ENCODE measurements at places on chromosomes 11 and 22.

- H3K27me3 ChIP-seq = no peaks in the 10 kb centered on the region
- H3K27ac ChIP-seq = no peak overlapping the region
- H3K4me1 ChIP-seq = no peaks in the 10 kb centered on the region
- no peak for DNase-seq
Observed at GRCh38 chr11:114594703-114595102, 883 bp downstream of the NXPE4 start.

DNA sequence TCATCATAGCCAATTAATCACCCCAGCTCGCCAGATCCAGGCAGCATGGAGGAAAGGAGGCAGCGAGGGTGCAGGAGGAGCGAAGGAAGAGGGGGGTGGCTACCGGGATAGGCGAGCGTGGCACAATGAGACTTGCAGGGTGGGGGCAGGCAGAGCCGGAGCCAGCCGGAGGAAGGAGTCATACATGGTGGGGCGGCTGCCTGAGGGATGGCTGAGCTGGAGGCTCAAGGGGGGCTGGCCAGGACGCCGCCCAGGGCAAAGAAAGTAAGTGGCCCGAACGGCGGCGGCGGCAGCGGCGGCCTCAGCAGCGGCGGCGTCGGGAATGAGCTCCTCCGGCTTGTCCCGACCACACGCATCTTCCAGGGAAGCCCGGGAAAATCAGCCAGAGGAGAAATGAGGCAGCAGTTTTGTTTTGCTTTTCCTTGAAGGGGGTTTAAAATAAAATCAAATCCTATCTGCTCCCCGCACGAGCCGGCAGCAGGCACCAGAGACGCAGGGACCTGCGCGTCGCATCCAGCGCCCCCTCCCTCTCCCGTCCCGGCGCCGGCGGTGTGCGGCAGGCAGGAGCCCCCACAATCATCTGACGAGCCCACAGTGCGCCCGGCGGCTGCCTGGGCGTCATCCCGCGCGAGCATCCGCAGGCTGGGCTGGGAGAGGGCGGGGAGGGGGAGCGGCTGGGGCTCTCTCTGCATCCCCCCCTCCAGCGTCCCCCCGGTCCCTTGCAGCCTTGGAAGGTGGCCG, 263.6 kb downstream of the CTTN start:
- DNase-seq = no peak
- no peaks in the 10 kb centered on the region for H3K4me1 ChIP-seq
- H3K4me3 ChIP-seq = no peak overlapping the region
- no peak overlapping the region for H3K27ac ChIP-seq
- no peaks in the 10 kb centered on the region for H3K27me3 ChIP-seq
- no peaks in the 10 kb centered on the region for H3K36me3 ChIP-seq

DNA sequence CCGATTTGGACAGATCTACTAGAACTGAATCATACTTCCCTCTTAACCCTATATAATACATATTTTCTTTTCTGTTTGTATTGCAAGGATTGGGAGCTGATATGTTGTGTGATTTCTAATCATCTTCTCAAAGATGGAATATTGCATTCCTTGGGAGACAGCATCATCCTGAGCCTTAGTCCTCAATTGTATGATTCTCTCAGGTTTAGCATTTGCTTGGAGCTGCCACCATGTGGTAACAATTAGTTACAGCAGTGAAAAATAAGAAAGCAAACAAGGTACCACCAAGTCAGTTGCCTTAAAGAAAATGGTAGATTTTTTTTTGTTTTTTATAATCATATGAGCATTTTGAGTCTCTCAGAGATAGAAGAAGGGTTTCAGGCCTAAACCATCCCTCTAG, 11.9 kb downstream of the SNX19 start:
- no peak for DNase-seq
- H3K27ac ChIP-seq = no peak overlapping the region
- H3K4me1 ChIP-seq = no peaks in the 10 kb centered on the region
- peaks cover 94% of the 10 kb centered on the region for H3K36me3 ChIP-seq
- no peaks in the 10 kb centered on the region for H3K27me3 ChIP-seq
- no peak overlapping the region for H3K4me3 ChIP-seq

- H3K36me3 ChIP-seq = no peaks in the 10 kb centered on the region
- H3K27me3 ChIP-seq = no peaks in the 10 kb centered on the region
- no peak for DNase-seq
- H3K4me3 ChIP-seq = no peak overlapping the region
- H3K27ac ChIP-seq = no peak overlapping the region
- H3K4me1 ChIP-seq = no peaks in the 10 kb centered on the region
Observed at GRCh38 chr11:97290464-97291041, 900.7 kb downstream of the JRKL start.

DNA sequence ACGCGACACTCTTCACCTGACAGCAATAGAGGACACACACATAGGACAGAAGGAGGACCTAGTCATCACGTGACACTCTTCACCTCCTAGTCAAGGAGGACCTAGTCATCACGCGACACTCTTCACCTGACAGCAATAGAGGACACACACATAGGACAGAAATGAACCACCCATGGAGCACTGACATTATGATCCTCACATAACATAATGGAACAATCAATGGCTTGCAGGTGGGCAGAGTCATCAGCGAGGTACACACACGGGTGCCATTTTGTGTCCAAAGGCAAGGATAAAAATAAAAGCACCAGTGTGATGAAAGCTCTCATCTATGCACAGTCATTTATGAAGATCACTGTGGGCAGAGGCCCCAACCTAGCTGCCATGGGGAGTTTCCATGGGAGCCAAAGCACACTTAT, 354.7 kb downstream of the LARGE1 start:
- H3K36me3 ChIP-seq = no peaks in the 10 kb centered on the region
- H3K27ac ChIP-seq = no peak overlapping the region
- H3K4me3 ChIP-seq = no peak overlapping the region

DNA sequence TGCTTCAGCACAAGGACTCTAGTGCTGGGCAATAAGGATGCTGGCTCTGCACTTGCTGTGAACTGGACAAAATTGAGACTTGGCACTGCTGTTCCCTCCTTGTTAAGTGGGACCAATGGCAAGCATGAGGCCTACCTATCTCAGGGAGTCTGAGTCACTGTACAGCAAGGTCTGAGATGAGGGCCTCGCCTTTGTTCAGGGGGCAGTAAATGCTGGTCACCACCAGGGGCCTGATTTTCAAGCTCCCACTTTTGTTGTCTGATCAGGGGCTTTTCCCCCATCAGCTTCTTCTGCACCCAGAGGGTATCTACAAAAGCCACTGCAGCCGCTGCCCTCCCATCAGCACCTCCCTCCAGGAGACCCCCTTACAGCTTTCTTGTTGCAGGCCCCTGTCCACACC, 22.8 kb downstream of the DHCR7 start:
- H3K4me3 ChIP-seq = no peak overlapping the region
- H3K27me3 ChIP-seq = no peaks in the 10 kb centered on the region
- no peak for DNase-seq
- H3K27ac ChIP-seq = no peak overlapping the region
- no peaks in the 10 kb centered on the region for H3K36me3 ChIP-seq

GRCh38 chr22:47618180-47619010, 855.9 kb downstream of the TBC1D22A start:
- no peak for DNase-seq
- H3K4me1 ChIP-seq = no peaks in the 10 kb centered on the region
- no peaks in the 10 kb centered on the region for H3K36me3 ChIP-seq

DNA sequence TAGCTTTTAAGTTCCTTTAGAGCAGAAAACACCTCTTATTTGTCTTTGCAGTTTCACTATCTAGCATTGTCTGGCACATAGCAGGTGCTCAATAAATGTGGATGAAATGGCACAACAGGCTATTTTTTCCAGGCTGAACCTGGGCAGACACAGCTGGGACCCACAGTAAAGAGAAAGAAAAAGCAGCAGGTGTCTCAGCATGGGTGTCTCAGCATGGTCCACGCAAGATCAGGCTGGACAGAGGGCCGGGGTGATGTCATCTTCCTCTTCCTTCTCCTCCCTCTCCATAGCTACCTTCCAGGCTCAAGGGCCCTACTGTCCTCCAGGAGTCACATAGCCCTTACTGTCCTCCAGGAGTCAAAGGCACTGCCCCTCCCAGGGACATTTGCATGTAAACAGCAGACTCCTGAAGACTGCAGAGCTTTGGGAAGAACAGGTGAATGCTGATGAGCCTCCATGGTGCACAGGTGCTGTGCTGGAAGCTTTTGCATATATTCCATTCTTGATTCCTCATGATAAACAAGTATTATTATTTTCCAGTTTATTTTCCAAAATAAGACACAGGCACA, 65.2 kb downstream of the DSCAML1 start:
- H3K27me3 ChIP-seq = no peaks in the 10 kb centered on the region
- H3K4me1 ChIP-seq = no peaks in the 10 kb centered on the region
- DNase-seq = no peak

DNA sequence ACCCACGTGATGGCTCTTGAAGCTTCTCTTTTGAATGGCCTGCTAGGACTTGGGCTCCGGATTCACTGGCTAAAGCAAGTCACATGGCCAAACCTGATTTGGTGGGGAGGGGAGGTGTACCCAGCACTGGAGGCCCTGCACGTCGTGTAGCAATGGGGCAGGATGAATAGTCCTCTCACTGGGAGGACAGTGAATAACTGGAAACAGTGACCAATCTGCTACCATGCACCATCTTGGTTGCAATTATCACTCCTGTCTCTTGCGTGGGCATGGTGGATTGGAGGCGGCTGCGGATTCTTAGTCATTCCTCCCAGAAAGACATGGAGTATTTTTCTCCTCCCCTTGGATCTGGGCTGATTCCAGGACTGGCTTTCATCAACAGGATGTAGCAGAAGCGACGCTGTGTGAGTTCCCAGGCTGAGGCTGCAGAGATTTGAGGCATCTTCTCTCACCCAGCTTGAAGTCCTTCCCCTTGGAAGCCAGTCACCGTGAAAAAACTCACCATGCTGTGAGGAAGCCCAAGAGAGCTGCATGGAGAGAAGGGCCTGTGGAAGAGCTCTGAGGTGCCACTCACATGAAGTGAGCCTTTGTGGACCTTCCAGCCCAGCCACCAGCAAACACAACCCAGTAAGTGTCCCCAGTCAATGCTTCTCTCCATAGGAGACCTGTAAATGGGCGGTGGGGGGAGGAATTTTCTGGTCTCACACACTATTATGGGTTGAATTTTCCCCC, 70.4 kb downstream of the IGLL1 start:
- no peaks in the 10 kb centered on the region for H3K4me1 ChIP-seq
- H3K27me3 ChIP-seq = no peaks in the 10 kb centered on the region
- no peaks in the 10 kb centered on the region for H3K36me3 ChIP-seq
- DNase-seq = no peak
- no peak overlapping the region for H3K27ac ChIP-seq

- H3K27ac ChIP-seq = peak overlapping the region; percentile 55
- peak; percentile 54 for DNase-seq
- H3K4me3 ChIP-seq = no peak overlapping the region
- H3K36me3 ChIP-seq = no peaks in the 10 kb centered on the region
- H3K27me3 ChIP-seq = no peaks in the 10 kb centered on the region
Observed at GRCh38 chr11:61071208-61071681, 31.0 kb upstream of the CD5 start.

GRCh38 chr11:66834943-66835342, 8.3 kb upstream of the RCE1 start:
- H3K4me3 ChIP-seq = no peak overlapping the region
- no peak for DNase-seq
- H3K27ac ChIP-seq = no peak overlapping the region
- H3K4me1 ChIP-seq = no peaks in the 10 kb centered on the region
- no peaks in the 10 kb centered on the region for H3K27me3 ChIP-seq

DNA sequence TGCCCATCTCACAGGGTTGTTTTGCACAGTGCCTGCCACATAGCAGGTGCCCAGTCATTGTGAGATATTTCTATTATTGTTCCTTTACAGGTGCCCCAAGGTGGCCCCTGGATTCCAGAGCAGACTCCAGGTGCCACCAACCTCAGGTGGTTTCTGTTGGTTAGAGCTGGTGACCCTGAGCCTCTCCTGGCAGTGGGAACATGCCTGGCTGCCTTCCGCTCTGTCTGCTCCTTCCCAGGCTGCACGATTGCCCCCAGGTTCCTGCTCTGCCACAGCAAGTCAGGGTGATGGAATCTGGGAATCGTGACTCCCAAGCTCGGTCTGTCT, 12.6 kb upstream of the OMP start:
- no peaks in the 10 kb centered on the region for H3K27me3 ChIP-seq
- no peak for DNase-seq
- no peak overlapping the region for H3K4me3 ChIP-seq

- DNase-seq = no peak
- H3K27me3 ChIP-seq = no peaks in the 10 kb centered on the region
- no peak overlapping the region for H3K27ac ChIP-seq
- no peaks in the 10 kb centered on the region for H3K4me1 ChIP-seq
Observed at GRCh38 chr11:113555071-113555619, 79.9 kb upstream of the DRD2 start.

GRCh38 chr11:102157219-102157618, 47.0 kb downstream of the YAP1 start:
- no peak for DNase-seq
- no peak overlapping the region for H3K4me3 ChIP-seq
- H3K36me3 ChIP-seq = no peaks in the 10 kb centered on the region
- no peak overlapping the region for H3K27ac ChIP-seq
- no peaks in the 10 kb centered on the region for H3K4me1 ChIP-seq
- no peaks in the 10 kb centered on the region for H3K27me3 ChIP-seq

- H3K27me3 ChIP-seq = no peaks in the 10 kb centered on the region
- no peaks in the 10 kb centered on the region for H3K4me1 ChIP-seq
- no peak overlapping the region for H3K27ac ChIP-seq
- H3K36me3 ChIP-seq = peaks cover 41% of the 10 kb centered on the region
- no peak for DNase-seq
Observed at GRCh38 chr22:38135133-38135706, 24.7 kb upstream of the BAIAP2L2 start.

GRCh38 chr11:76523147-76523546, 78.3 kb downstream of the EMSY start:
- DNase-seq = no peak
- H3K36me3 ChIP-seq = peaks cover 39% of the 10 kb centered on the region
- H3K4me1 ChIP-seq = no peaks in the 10 kb centered on the region
- no peak overlapping the region for H3K4me3 ChIP-seq

- no peak for DNase-seq
- H3K27me3 ChIP-seq = no peaks in the 10 kb centered on the region
- H3K4me1 ChIP-seq = no peaks in the 10 kb centered on the region
- no peak overlapping the region for H3K27ac ChIP-seq
- no peak overlapping the region for H3K4me3 ChIP-seq
Observed at GRCh38 chr11:77100166-77101042, 2.2 kb upstream of the OMP start.
